ENCODE measurements at places on chromosomes 5 and 9.

DNA sequence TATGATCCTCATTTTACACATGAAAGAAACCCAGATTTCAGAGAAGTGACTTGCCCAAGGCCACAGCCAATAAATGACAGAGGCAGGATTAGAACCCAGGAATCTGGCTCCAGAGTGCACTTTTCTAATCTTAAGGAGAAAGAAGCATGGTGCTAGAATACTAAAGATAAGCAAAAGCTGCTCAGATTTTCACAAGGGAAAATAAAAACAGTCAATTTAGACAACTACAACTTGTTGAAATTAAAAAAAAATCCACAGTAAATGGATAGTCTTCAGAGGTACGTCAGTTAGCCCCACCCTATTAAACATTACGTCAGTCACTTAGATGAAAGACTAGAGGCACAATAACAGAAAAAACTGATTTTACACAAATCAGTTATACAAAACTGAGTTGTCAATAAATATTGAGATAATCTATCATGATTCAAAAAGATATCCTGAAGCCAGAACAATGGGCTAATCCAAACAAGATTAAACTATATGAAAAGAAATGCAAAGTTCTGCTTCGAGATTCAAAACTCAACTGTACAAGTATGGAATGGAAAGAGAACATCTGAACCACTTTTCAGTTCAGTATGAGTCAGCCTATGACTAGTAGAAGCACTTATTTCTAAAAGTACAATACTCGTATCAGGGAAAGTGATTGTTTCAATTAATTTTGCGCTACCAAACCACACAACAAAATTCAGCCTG is 9.3 kb downstream of the TMEM245 start:
- DNase-seq = no peak

DNA sequence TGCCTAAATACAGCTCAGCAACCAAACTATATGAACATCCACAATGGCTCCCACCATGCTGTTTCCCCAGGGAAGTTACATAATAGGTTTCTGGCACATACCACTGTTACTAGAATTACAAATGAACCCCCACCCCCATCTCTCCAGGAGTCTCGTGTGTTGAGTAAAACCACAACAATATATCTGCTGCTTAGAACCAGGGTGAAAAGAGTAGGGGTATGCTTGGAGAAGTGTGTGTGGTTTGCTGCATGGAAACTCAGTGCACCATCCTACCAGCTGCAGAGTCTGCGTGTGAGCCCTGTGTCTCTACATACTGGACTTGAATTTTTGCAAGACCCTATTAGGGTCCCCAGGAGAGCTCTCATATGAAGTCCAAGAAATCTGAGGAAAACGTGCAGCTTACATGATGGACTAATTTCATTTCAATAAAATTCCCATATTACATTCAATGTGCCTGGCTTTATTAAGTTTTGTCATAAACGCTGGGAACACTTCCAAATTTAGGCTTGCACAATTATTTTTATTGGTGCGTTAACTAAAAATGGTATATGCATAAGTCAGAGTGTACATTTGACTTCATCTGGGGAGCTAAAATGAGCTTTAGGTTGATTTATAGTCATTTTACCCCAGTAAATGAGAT is 104.5 kb upstream of the NFIB start:
- DNase-seq = no peak

GRCh38 chr5:83513491-83513890 is 41.9 kb downstream of the VCAN start:
- DNase-seq = no peak

- no peak for DNase-seq
These were observed 83.4 kb downstream of the SH3PXD2B start for GRCh38 chr5:172370648-172371545.

- DNase-seq = no peak
These were observed 707.4 kb upstream of the COX7C start for GRCh38 chr5:85910335-85910734.

GRCh38 chr5:100768221-100768620 is 134.9 kb downstream of the ST8SIA4 start:
- DNase-seq = no peak

DNA sequence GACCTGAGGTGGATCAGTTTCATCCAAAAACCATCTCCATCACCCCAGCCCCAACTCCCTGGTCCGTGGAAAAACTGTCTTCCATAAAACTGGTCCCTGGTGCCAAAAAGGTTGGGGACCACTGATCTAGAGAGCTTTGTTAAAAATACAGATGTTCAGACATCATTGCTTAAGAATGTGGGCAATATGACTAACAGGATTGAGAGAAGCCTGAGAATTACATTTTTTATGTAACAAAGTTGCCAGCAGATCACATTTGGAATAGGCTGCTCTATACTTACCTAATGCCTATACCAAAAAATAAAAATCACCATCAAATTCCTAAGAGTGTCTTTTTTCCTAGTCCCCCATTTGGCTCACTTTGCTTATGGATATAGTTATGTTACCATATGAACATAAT is 143.3 kb downstream of the RAPGEF6 start:
- DNase-seq = no peak

GRCh38 chr5:134136221-134136631 is 21.7 kb downstream of the TCF7 start:
- DNase-seq = no peak

DNA sequence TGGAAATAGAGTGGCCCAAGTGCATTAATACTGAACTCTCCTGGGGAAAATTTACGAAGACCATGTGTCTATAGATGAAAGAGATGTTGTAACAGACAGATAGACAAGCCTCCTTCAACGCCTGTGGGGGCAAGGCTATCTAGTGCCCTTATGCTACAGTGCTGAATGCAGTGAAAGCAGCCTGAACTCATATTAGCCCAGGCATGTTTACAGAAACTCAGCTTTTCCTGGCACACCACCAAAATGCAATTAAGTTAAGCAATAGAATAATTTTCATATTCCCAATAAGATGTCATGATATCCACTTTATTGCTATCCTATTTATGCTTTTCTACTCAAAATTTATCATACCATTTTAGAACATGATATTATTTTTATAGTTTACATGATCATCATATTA is 277.0 kb downstream of the DIRAS2 start:
- DNase-seq = no peak

- no peak for DNase-seq
These were observed 197.6 kb upstream of the RASA1 start for GRCh38 chr5:87069974-87070608.

- no peak for DNase-seq
These were observed 4.6 kb downstream of the NRG2 start for GRCh38 chr5:140038373-140038957.

DNA sequence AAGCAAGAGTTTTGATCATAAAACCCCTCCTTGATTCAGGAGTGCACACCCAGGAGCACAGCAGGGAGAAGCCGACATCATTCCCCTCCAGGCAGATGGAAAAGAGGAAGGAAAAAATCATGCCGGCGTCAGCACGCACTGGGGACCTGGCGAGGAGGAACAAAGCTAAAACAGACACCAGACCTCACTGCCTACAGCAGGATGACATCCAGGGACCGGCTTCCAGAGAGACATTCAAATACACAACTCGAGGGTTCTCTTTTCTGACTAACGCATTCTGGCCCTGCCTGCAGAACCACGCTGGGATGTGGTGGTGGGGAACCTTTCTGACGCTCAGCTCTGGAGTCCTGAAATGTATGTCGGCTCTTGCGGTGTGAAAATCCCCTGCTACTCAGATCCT is 2.7 kb downstream of the UBAC1 start:
- no peak for DNase-seq

DNA sequence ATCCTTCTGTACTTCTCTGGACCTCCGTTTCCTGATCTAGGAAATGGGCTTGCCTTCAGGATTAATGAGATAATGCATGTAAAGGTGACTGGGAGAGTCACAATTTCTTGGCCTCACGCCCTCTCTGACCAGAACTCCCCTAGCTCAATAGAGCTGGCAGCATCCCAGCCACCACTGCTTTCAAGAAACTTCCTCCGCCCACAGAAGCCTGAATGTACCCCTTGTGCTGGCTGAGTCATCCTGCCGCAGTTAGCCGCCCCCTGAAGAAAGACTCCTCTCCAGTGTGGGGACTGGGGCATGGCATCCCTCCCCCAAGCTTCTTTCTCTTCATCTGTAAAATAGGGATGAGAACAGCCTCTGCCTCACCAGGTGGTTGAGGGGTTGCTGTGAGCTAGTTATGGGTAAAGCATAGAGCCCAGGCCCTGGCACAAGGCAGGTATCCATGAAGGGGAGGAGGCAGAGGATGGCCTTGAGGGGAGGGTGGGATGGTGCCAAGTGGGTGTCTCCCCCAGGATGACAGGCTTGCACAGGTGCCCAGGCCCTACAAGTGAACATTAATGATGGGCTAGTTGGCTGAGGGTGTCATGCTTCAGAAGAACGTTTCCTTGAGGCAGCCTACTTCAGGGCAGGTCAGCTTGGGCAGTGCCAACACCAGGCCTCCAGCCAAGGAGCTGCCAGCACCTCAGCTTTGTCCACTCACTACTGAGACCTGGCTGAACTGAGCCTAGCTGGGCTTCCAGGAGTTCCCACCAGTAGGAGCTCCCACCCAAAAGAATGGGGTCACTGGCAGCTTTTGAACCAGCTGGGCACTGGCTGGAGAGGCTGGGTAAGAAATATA is 3.4 kb downstream of the PDLIM4 start:
- DNase-seq = peak; percentile 40

GRCh38 chr5:137032929-137033328 is 466.2 kb downstream of the SPOCK1 start:
- no peak for DNase-seq

DNA sequence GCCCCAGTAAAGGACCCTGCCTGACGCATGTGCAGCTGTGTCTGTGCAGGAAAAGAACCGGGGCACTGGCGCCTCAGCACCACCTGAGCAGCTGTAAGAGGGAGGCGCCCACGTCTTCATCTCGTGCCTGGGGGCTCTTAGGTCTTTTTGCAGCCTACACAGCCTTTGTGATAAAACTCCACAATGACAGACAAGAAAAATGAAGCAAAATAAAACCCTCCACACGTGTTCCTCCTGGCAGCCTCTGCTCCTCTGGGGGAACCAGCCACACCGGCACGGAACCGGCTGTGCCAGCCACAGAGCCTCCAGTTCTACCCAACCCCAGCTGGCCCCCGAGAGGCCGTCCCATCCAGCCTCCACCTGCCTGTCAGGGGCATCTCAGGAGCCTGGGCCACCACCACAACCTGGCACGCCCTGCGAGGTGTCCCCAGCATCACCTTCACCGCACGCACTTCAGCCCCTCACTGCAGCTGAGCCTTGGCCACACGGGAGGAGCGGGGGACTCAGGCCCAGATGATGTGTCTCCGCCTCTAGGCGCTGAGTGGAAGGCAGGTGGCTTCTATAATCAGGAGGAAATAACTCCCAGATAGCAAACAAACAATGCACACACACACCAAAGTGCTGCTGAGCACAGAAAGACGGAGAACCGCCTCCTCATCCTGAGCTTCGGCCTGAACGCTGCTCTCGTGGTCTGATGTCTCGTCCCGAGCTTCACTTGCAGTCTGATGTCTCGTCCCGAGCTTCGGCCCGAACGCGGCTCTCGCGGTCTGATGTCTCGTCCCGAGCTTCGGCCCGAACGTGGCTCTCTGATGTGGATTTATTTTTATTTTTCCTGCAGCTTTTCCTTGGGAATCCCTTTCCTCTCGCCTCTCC is 28.6 kb upstream of the NSMF start:
- no peak for DNase-seq

DNA sequence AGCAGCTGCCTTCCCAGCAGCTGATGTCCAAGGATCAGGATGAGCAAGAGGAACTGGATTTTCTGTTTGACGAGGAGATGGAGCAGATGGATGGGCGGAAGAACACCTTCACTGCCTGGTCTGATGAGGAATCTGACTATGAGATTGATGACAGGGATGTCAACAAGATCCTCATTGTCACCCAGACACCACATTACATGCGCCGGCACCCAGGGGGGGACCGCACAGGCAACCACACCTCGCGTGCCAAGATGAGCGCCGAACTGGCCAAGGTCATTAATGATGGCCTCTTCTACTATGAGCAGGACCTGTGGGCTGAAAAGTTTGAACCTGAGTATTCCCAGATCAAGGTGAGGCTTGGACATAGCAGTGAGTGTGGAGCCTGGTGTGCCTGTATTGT is 46.9 kb downstream of the LARP1 start:
- no peak for DNase-seq

DNA sequence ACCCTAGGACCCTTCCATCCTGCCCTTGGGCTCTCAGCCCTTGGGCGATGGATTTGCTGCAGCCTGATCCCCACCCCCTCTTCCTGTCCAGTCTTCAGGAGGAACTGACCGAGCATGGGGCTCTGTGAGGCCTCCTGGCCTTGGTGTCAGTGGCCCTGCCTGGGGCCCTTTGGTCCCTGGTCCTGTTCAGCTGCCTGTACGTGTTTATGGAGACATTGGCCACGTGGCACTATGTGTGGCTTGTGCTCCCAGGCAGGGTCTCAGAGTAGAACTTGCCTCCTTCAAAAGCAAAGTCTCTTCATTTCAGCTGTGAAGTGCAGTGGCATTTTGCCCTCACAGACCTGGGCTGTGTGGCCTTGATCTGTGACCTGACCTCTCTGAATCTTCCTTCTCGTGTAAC is 11.1 kb downstream of the FCN2 start:
- DNase-seq = no peak

DNA sequence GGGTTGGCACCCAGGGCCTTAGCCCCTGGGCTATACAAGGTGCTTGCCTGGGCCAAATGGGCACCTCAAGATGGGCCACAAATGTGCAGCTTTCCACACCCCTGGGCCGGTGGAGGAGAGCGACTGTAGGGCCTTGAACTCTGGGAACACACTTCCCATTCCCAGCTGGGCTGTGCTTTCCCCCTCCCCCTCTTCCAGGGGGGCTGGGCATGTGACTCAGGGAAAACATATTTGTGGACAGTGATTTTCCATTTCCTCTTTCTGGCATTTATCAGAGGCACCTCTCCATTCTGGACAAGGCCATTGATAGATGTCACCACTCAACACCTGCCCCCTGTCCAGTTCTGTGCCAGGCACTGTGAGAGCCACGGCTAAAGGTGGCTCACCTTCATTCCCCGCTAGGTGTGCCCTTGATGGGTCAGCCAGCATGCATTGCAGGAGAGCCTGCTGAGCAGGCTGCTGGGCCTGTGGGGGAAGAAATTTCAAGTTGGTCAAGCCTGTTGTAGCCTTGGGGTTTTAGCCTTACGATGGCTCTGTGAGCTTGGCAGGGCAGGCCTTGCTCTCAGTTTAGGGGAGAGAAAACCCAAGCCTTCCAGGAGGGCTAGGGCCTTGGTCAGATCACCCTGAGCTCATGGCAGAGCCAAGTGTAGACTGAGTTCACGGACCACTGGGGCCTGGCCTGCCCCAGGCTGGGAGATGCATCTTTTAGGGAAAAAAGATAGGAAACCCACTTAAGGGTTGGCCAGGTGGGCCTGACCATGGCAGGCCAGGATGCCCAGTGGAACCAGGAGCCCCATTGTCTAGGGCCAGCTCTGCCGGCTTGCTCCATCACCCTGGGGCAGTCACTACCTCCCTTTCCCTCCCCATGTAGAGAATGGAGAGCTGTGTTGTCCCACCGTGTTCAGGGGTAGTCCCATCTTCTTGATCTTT is 113.9 kb downstream of the DAB2IP start:
- DNase-seq = no peak

DNA sequence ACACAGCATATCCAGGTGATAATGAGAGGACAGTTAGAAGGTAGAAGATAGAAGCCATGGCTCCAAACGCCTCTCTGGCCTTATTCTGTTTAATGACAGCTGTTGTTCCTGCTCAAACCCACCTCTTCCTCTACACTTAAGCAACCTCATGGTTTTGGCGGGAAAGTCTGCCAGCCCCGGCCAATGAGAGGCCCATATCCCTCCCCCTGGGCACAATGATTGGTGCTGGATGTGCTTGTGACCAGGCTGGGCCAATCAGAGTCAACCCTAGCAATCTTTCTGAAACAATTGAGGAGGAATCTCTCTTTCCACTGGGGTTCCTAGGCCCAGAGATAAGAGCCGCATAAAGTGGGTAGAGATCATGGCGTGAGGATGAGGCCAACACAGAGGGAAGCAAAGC is 4.8 kb upstream of the GFI1B start:
- DNase-seq = no peak

GRCh38 chr9:108382310-108382709 is 473.5 kb downstream of the ACTL7B start:
- DNase-seq = no peak
